ENCODE measurements at places on chromosomes 11 and 22. TPM values are rescaled to one million over a fixed set of nuclear protein-coding genes. Genes with fewer than 3 reads are reported as not detected.

TBX10 gene
- not detected for total RNA-seq

ELF5 gene
- total RNA-seq, result 19.3 TPM

DNA sequence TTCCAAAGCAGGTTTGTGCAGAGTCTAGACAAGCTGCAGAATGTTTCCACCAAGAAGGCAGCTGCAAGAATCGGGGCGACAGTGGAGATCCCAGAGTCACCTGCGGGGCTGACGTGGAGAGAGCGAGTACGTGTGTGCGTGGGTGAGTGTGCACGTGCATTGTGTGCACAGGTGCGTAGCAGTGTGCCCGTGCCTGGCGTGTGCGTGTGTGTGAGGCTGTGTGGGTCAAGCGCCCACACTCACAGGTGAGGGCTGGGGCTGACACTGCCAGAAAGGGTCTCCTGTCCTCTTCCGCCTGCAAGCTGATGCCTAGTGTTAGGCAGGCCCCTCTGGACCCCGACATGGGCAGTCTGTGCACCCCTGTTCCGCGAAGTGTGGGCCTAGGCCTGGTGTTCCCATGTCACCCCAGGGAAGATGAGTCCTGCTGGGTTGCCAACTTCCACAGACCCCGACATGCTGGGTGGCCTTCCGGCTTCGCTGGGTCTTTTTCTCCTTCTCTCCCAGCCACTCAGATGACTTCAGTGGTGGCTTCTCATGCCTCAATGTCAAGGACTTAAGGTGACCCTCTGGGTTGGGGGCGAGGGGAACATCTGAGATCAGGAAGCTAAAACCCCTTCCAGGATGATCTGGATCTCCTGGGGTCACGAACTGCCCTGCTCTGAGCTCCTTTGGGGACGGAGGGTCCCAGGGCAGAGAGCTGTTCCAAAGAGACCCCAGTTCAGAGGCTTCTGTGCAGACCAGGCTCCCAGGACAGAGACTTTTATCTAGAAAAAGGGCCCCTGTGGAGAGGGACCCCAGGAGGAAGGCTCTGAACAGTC lies 10.4 kb upstream of the SYT8 start:
- H3K36me3 ChIP-seq, result no peaks in the 10 kb centered on the region
- peaks cover 3% of the 10 kb centered on the region for H3K4me1 ChIP-seq
- H3K27me3 ChIP-seq, result no peaks in the 10 kb centered on the region
- no peak overlapping the region for H3K27ac ChIP-seq
- no peak for DNase-seq
- H3K4me3 ChIP-seq, result no peak overlapping the region

DNA sequence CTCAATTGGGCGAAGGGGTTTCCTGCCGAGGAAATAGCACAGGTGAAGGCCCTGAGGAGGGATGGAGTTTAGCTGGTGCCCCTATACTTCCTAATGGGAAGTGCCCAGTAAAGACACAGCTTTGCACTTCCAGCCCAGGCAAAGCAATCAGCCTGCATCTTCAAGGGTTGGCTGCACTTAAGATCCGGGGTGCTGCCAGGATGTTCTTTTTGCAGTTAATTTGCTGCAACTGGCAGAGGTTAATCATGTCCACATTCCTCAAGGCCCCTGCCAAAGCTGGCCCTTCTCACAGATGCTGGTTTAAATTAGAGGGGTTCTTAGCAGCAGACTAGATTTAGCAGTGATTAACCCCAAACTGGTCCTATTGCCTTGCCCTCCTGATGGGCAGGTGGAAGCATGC lies 137.7 kb upstream of the NAV2 start:
- peaks cover 28% of the 10 kb centered on the region for H3K4me1 ChIP-seq
- peaks cover 6% of the 10 kb centered on the region for H3K27me3 ChIP-seq
- no peak overlapping the region for H3K4me3 ChIP-seq
- H3K27ac ChIP-seq, result no peak overlapping the region
- H3K36me3 ChIP-seq, result no peaks in the 10 kb centered on the region

GRCh38 chr22:22882033-22882717 lies 5.4 kb upstream of the IGLL5 start:
- H3K27ac ChIP-seq, result no peak overlapping the region
- H3K27me3 ChIP-seq, result peaks cover 37% of the 10 kb centered on the region
- H3K36me3 ChIP-seq, result no peaks in the 10 kb centered on the region
- H3K4me1 ChIP-seq, result no peaks in the 10 kb centered on the region
- peak; percentile 43 for DNase-seq

DNA sequence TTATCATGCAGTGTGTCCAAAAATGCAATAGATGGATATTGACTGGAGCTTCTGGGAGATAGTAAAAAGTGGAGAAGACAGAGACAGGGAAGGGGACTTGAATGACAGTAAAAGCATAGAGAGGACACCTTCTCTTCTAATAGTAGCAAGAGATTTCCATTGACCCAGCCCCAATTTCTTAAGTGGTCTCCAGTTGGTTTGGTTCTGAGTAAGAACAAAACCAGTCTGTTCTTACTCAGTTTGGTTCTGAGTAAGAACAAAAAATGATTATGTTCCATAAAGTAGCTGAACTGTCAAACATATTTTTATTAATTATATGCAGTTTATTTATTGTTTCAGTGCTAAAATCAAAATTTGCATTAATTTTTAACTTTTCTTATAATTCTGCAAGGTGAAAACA lies 316.8 kb upstream of the MPPED2 start:
- H3K36me3 ChIP-seq, result no peaks in the 10 kb centered on the region
- no peak overlapping the region for H3K27ac ChIP-seq
- no peaks in the 10 kb centered on the region for H3K4me1 ChIP-seq
- H3K4me3 ChIP-seq, result no peak overlapping the region

- no peaks in the 10 kb centered on the region for H3K4me1 ChIP-seq
- peak; percentile 64 for DNase-seq
- H3K27me3 ChIP-seq, result no peaks in the 10 kb centered on the region
- H3K36me3 ChIP-seq, result peaks cover 17% of the 10 kb centered on the region
- no peak overlapping the region for H3K4me3 ChIP-seq
- no peak overlapping the region for H3K27ac ChIP-seq
Observed at GRCh38 chr11:3107608-3108182, 50.5 kb upstream of the CARS1 start.

DNA sequence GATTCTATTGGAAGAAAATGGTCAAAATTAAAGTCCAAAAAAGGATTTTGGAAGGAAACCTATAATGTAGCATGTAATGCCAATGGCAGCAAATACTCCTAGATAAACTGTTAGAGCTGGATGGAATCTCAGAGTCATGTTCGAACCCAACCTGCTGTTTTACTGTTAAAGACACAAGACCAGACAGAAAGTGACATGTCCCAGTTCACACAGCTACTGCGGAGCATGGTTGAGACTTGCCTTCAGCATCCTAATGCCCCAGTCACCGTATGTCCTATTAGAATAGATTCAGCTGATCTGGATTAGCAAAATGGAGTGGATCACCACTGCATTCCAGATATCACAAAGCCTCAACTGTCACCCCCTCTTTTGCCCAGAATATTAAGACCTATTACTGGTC lies 14.9 kb downstream of the PISD start:
- H3K4me1 ChIP-seq, result no peaks in the 10 kb centered on the region
- no peak for DNase-seq
- H3K27me3 ChIP-seq, result no peaks in the 10 kb centered on the region

DNA sequence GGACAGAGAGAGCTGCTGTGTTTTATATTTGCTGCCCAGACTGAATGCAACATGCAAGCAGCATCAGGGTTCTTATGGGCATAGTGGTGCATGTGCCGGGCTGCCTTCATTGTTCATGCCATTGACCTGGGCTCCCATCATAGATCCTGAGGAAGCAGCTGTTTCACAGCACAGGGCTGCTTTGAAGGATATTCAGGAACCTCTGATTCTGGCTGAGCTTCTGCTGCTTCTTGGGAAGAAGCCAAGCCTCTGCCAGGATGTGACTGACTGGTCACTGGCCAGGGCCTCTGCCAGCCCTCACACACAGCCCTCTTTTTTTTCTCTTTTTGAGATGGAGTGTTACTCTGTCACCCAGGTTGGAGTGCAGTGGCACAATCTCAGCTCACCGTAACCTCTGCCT lies 43.3 kb downstream of the CYB5R2 start:
- no peak overlapping the region for H3K4me3 ChIP-seq
- DNase-seq, result no peak
- no peak overlapping the region for H3K27ac ChIP-seq
- H3K36me3 ChIP-seq, result peaks cover 37% of the 10 kb centered on the region

- H3K36me3 ChIP-seq, result no peaks in the 10 kb centered on the region
- H3K27ac ChIP-seq, result no peak overlapping the region
- H3K4me3 ChIP-seq, result no peak overlapping the region
- peaks cover 6% of the 10 kb centered on the region for H3K4me1 ChIP-seq
Observed at GRCh38 chr11:77198440-77198849, 70.4 kb downstream of the MYO7A start.
